A172 (cell line): ENCODE measurements at places on chromosomes 2 and 18. TPM values are rescaled to one million over a fixed set of nuclear protein-coding genes. Genes with fewer than 3 reads are reported as not detected.

DNA sequence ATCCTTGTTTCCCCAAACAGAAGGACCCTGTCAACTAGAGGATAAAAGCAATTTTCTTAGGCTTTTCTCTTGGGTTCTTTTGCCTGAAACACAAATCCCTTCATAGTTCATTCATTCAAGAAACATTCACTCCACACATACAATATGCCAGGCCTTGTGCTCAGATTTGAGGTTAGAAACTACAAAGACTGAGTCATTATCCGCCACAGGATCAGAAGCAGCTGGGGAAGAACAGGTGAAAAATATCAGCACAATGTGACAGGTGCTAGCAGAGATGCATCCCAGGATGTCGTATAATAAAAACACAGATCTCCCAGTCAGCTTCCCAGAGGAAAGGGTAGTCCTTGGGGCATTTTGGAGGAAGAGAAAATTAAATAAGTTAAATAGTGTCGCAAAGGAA lies 172.4 kb downstream of the LRATD1 start:
- DNase-seq = no peak

Gene PROKR1
- total RNA-seq = not detected in 2 replicates

GRCh38 chr2:48601349-48601748 lies 16.3 kb upstream of the GTF2A1L start:
- DNase-seq = peak; percentile 23

- no peak for DNase-seq
Observed at GRCh38 chr18:46794607-46795006, 37.8 kb upstream of the ST8SIA5 start.

Gene AQP4
- not detected in 2 replicates for total RNA-seq

- DNase-seq = no peak
Observed at GRCh38 chr2:238670111-238670585, 177.7 kb upstream of the TWIST2 start.

DNA sequence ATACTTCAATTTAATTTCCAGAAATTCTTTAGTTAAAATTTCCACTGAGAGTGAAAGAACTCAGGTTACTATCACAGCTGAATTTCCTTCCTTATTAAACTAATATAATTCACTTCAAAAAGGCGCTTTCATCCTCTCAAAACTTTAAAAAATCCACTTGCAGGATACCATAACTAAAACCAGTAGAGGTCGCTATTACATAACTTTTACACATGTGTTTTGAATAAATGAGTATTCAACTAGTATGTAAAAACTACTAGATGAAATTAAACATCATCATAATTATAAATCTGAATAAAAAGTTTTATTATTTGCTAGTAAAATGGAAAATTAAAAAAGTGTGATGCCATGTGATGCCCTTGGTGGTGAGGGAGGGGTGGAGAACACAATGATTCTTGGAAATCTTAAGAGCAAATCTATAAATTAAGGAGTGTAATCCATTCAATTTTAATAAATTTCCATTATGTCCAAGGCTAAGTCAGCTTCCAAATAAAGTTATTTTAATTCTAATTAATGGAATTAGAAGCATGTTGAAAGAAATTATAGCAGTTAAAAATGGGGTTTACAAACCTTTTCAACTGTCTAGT lies 61.4 kb downstream of the SOS1 start:
- peak; percentile 15 for DNase-seq

- DNase-seq = no peak
Observed at GRCh38 chr2:162462911-162463310, 119.0 kb downstream of the GCA start.

GRCh38 chr2:88838165-88838635 lies 146.7 kb downstream of the RPIA start:
- no peak for DNase-seq

Gene KIAA2012
- total RNA-seq = not detected in 2 replicates

GRCh38 chr18:45838302-45839070 lies 13.0 kb downstream of the SIGLEC15 start:
- no peak for DNase-seq

- DNase-seq = no peak
Observed at GRCh38 chr18:10414293-10414842, 40.1 kb upstream of the APCDD1 start.

DNA sequence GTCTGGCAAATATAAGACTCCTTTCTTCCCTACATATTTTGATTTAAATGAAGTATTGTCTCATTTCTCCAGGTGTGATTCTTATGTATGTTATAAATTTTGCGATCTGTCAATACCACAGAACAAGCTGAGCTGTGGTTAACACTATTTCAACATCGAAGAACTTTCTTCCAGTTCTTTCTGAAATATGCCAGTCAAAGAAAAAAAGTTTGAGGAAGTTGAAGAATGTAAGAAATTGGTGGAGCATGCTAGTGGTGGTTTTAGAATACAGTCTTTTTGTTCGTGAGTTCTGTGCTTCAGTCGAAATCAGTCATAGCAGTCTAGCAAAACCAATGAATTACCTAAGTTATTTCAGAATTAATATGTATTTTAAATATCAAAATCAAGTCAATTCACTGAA lies 8.6 kb upstream of the COBLL1 start:
- no peak for DNase-seq

Gene IL1B
- total RNA-seq = 0.19 TPM in 1 of 2 replicates, not detected in the other

Gene LIMS4
- 0.10 and 1.3 TPM in 2 replicates for total RNA-seq

DNA sequence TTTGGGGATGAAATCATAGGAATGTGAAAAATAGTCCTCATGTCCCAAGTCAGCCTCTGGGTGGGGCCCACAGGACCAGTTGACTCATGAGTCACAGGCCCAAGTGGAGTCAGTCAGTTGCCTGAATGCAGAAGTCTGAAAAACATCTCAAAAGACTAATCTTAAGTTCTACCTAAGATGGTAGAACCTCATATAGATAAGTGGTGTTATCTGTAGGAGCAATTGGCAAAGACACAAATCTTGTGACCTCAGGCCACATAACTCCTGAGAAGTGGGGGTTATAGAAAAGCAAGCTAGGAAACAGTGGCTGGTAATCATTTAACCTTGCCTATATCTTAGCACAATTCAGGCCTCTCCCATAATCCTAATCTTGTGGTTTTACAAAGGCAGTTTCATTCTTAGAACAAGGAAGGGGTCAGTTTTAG lies 257.1 kb upstream of the SPOPL start:
- peak; percentile 66 for DNase-seq

DNA sequence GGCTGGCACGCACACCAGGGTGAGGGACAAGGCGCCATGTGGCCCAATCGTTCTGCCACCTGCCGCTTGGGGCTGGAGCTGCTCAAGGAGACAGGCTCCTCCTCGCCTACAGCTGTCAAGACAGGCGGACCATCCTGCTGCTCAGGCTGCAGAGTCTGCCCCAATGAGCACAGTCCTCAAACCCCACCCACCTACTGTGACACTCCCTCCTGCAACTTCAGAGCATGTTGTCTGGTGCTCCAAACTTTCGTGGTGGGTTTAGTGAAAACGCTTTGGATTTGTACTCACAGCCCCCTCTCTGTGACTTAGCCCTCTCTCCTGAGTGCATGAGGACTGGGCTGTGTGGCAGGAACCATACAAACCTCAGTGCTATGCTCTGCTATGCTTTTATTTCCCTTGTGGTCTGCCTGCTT lies 23.2 kb upstream of the SLC35F6 start:
- no peak for DNase-seq

DNA sequence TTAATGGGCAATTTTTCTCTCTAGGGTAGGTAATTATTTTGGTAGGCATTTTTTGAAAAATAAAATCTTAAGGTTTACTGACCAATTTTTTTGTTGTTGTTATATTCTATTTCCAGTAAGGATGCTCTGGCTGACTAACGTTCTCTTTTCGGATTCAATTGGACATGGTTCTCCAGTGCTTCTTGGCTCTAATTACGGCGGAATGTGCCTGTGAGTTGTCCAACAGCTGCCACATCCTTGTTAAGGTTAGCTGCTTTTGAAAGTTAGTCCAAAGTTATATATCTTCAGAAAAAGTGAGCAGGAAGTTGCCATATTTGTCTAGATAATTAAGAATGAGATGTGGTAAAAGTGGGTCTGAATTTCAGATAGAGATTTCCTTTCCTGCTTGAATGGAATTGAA lies 45.8 kb upstream of the SMIM21 start:
- no peak for DNase-seq

DNA sequence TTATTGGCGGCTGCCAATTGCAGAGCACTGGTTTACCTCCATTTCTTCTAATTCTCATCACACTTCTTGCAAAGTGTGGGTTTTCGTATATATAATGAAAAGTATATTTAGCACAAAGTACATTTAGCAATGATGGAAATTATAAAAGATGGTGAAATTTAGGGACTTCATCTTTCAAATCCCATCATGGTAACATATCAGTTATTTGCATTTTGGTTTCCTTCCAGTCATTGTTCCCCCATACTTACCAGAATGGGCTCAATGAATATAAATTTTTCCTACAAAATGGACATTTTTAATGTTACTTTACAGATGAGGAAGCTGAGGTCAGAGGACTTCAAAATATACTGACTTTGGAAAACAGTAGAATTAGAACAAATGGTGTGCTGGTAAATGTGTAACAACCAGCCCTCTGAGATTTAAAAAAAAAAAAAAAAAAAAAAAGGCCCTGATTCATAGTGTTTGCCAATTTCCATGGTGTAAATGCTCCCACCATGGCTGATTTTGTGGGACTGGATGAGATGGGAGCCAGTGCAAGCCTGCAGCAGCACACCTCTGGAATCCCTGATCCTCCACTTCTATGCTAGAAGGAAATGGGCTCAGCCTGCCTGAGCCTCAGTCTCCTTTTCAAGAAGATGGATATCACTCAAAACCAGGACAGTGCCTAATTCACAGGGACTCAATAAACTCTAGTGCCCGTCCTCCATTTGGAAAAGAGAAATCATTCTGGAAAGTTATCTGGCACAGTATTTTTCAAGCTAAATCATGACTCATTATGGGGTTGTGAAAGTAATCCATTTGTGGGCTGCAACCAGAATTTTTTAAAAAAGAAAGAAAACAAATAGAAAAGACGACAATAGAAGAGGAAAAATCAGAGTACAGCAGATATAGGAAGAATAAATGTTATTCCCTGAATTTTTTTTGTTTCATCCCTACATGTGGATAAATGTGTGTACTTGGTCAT lies 34.0 kb downstream of the LBH start:
- no peak for DNase-seq

GRCh38 chr2:47039489-47039870 lies 115.6 kb downstream of the STPG4 start:
- no peak for DNase-seq

GRCh38 chr2:101386599-101387150 lies 628 bp downstream of the CREG2 start:
- DNase-seq = no peak

- no peak for DNase-seq
Observed at GRCh38 chr2:234588054-234588430, 91.2 kb upstream of the ARL4C start.

GRCh38 chr2:159614534-159615366 lies 1.6 kb downstream of the BAZ2B start:
- DNase-seq = no peak

DNA sequence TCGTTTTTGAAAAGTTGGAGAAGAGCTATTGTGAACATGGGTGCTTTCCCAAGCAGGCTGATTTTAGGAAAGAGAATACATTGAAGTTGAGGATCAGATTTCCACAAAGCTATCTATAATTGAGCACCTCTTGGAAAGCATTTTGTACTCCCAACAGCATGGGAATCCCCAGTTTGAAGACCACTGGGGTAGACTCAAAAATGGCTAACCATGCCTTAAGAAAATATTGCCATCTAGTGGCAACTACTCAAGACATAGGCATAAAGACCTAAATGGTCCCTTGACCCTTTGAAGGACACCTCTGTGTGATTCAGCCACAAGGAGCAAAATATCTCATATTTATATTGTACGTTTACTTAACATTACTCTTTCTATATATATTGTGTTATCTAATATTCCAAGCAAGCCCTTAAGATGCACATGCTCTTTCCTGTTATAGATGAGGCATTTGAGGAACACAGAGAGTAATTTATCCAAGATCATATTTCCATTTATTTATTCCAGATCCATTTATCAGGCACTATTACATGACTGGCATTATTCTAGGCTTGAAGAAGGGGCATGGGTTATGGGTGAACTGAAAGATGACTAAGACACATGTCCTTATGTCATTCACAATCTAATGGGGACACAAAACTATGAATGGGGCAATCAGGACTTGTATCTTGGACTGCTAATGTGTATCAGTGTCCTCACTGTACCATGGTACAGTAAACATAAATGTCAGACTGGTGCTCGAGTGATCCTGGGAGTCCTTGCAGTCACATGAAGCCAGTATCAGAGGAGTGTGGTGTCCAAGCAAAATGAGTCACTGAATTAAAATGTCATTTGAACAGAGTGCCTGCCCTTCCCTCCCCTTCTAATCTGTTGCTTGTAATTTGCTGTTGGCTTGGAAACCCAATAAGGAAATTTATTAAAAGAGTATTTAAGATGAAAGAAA lies 121.0 kb upstream of the XPO1 start:
- peak; percentile 65 for DNase-seq

- DNase-seq = peak; percentile 64
Observed at GRCh38 chr2:118032169-118033013, 18.5 kb upstream of the CCDC93 start.

- DNase-seq = no peak
Observed at GRCh38 chr2:56084111-56084901, 99.5 kb upstream of the CCDC85A start.

Gene PTPN4
- total RNA-seq = 33.0 and 36.2 TPM in 2 replicates

DNA sequence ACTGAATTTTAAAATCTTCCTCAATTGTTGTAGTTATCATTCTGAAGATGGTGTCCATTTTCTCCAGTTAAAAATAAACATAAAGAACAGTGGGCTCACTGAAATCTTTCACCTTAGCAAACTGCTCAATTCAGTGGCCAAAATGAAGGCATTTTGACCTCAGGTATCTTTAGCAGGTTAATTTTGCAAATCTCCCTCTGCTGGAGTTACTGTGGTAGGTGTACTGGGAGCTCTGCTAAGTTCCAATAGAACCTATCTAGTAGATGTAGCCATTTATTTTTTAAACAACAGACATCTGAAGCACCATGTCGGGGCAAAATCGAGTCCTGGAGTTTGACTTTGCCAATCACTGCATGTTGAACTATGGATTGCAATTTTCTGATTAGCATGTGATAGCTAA lies 177.1 kb downstream of the IRS1 start:
- no peak for DNase-seq

Gene C2orf80
- total RNA-seq = not detected in 2 replicates

Gene CAPN14
- not detected in 2 replicates for total RNA-seq

DNA sequence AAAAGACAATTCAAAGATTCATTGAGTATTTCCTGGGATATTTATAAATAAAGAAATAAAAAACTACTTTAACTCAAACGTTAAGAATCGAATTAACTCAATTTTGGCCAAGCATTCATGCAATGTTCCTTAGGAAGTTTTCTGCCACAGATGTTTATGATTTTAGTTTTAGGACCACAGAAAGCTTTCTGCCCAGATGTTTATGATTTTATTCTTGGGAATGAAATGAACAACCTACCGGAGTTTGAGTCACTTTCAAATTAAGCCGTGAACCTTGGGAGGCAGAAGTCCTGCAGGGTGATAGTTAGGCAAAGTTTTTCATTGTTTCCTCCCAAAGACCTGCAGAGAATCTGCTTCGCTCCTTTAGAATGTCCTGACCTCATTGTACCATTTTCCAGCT lies 34.7 kb upstream of the MBP start:
- no peak for DNase-seq

- peak; percentile 93 for DNase-seq
Observed at GRCh38 chr2:218832520-218832919, 917 bp upstream of the PRKAG3 start.

Gene ALPP
- 0.84 and 2.1 TPM in 2 replicates for total RNA-seq
